ENCODE measurements at places on chromosomes 11 and 22.

DNA sequence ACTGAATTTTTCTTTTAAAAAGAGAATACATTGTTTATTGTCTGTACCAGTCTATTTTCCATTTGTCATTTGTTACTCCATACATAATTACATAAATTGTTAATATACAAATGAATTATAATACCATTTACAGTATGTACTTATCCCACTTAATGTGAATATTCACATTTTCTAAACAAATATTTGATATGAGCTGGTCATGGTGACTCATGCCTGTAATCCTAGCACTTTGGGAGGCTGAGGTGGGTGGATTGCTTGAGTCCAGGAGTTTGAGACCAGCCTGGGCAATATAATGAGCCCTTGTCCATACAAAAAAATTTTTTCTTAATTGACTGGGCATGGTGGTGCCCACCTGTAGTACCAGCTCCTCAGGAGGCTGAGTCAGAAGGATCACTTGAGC lies 6.8 kb downstream of the SC5D start:
- DNase-seq: no peak

DNA sequence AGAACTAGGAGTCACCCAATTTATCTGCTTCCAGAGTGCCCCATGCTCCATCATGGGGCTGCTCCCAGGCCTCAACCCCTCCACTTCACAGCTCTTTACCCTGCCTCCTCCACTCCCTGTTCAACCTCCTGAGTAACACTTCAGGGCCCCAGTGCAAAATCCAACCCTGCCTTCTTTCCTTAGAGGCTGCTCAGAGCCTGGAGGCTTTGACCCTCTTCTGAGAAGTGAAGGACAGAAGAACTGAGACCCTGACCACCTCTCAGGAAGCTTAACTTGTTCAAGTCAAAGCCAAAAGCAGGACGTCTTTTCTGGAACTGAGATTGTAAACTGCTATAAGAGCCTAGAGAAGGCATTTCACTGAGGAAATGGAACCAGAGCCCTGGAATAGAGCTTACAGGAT lies 15.5 kb downstream of the EIF3F start:
- no peak for DNase-seq

- no peak for DNase-seq
Measured at GRCh38 chr11:126290887-126291286, 8.0 kb downstream of the TIRAP start.

- no peak for DNase-seq
Measured at GRCh38 chr11:115185931-115186330, 318.3 kb downstream of the CADM1 start.

GRCh38 chr11:86416494-86416893 lies 41.8 kb downstream of the CCDC81 start:
- DNase-seq: no peak

- DNase-seq: peak; percentile 78
Measured at GRCh38 chr11:32333320-32333991, 101.9 kb downstream of the WT1 start.

DNA sequence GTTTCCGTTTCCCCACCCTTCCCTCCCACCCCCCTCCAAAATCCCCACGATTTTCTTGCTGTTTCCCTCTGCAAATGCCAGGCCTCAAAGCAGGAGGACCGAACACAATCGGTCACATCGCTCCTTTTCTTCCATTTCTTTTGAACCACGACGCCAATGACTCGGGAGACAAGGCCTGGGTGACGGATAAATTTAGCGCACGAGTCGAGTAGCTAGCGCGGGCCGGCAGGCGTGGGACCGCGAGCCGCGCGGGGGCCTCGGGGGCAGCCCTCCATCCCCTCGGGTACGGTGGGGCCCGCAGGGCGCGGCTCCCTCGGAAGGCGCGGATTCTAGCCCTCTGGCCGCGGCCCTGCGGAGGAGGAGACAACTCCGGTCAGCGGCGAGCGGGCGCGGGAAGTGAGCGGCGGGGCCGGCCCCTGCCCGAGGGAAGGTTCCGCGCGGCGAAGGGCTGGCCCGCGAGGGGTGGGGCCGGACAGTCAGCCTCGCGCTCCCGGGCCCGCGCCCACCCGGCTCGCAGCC lies 414 bp downstream of the JOSD1 start:
- DNase-seq: peak; percentile 91

- DNase-seq: no peak
Measured at GRCh38 chr11:34907934-34908593, 8.1 kb downstream of the APIP start.

DNA sequence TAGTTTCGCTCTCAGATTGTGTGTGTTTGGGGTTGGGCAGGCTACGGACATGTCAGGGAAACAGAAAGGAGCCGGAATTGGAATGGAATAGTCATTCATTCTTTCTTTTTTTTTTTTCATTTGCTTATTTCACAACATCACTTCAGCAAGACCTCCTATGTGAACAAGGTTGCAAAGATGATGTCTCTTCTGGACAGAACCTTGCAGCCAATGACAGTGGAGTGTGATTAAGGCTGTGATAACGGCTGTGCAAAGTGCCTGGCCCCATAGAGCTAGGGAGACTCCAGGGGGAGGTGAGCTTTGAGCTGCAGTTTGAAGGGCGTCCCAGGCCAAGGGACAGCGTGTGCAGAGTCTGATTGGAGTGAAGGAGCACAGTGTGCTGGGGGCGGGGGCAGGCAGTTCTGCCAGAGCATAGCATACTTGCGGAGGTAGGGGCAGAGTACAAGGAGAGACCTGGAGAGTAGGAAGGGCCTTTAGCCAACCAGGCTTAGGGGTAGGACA lies 3.4 kb downstream of the TIGD3 start:
- no peak for DNase-seq

DNA sequence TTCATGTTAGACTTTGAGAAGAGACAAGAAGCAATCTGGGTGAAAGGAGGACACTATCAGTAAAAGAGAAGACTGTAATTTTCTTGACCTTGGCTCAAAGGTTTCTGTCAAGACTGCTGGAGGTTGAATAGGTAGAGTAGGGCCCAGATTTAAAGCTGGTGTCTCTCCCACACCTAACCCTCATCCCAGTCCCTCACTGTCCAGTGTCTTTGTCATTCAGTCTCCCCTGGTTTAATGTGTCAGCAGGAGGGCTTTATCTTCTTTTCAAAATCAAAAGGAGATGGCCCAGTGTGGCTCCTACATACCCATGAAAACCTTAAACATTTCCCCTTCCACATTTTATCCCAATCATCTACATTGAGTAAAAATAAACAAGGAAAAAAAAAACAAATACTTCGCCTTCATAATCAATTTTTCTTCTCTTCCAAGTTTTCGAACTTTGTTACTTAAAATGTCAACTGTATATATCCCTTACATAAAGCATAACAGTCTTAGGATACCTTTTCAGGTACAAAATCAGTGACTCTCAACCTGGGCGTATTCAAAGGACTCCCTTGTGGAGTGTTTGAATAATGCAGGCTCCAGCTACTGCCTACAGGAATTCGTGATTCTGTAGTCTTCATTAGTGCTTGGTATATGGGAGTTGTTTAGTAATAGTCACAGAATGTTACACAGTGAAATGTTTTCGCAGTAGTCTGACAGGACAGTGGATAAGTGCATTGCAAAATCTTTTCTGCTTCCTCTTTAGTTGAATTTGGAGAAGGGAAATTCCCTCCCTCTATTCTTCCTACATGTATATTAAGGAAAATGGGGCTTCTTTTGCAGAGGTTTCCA lies 87.2 kb downstream of the FAT3 start:
- DNase-seq: no peak

DNA sequence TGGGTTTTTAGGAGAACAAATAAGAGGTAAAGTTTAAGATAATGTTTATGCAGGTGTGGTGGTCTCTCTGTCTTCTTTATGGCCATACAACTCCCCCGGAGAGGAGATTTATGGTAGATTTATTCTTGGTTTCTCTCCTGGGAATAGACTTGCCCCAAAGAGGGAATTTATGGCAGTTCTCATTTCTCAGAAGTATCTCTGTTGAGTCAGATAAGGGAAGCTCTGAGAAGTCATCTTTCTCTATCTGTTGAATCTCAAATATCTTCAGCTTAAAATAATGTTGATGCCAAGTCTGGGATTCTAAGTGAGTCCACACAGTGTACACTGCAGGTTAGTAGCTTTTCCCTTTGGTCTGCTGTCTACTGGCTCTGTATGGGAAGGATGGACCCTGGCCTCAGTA lies 276.4 kb upstream of the PLET1 start:
- no peak for DNase-seq

GRCh38 chr22:49850959-49851802 lies 2.5 kb upstream of the ZBED4 start:
- no peak for DNase-seq

GRCh38 chr22:49688516-49689254 lies 139.0 kb downstream of the BRD1 start:
- DNase-seq: no peak

DNA sequence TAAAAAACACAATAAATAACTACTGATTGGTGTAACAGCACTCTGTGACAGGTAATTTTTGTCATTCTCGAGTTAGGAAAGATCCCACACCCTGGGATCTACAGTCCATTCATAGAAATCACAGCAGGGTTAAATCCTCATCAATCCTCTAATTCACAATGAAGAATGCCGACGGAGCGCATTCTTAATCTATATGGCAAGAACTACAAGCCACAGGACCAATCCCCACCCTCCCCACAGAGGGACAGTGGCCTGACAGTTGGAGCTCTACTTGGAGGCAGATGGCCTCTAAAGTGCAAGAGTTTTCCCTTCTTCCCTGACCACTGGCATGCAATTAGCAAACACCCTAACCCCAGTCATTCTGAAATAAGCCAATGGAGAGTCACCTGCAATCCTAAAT lies 34.2 kb downstream of the TCF20 start:
- DNase-seq: no peak

- DNase-seq: no peak
Measured at GRCh38 chr11:128660947-128661346, 32.9 kb upstream of the FLI1 start.

DNA sequence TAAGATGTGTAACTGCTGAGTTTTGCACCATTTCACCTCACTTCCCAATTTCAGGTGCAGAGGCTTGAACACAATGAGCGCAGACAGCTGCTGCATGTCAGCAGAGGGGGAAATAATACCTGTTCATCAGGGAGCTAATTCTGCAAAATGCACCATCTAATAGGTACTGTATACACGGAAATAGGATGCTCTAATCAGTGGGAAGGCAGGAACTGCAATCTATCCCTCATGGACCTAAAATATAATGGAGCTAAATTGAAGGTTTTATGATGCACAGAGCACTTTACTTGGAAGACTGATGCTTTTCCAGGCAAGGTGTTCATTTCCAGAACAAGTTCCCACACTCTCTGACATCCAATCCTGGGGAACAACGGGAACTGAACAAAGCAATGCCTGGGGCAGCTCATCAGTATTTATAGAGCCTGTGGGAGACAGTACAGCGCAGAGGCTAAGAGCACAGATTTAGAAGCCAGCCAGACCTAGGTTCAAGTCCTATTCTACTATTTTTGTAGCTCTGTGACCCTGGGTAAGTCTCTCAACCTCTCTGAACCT lies 78.5 kb downstream of the TENM4 start:
- DNase-seq: no peak

GRCh38 chr22:35312198-35313059 lies 12.7 kb downstream of the TOM1 start:
- peak; percentile 66 for DNase-seq

- DNase-seq: no peak
Measured at GRCh38 chr11:3367221-3367620, 11.7 kb downstream of the ZNF195 start.

GRCh38 chr11:70078095-70078780 lies at the start of gene ANO1:
ANO1 (plus strand) TSS chr11:70078317; CDS start chr11:70078607, 290 bp downstream.
- DNase-seq: no peak

DNA sequence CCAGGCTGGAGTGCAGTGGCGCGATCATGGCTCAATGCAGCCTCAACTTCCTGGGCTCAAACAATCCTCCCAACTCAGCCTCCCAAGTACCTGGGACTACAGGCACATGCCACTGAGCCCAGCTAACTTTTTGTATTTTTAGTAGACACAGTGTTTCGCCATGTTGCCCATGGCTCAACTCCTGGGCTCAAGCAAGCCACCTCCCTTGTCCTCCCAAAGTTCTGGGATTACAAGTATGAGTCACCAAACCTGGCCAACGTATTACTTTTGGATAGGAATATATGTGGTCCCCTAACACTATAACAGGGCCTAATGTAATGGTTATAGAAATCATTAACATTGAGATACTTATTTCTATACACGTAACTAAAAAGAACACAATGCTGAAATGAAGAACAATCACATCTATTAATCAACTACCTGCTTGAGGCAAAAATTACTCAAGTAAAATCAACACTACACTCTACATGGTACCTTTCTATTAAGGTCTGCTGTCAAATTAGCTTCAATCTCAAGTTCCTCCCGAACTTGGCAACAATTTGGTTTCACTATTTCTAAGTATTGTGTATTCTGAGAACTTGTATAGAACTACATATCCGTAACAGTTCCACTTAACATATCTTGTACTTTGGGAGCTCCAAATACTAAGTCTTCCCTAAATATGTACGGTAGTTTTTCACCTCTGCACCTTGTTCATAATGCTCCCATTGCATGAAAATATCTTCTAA lies 124.9 kb downstream of the FCHSD2 start:
- no peak for DNase-seq

DNA sequence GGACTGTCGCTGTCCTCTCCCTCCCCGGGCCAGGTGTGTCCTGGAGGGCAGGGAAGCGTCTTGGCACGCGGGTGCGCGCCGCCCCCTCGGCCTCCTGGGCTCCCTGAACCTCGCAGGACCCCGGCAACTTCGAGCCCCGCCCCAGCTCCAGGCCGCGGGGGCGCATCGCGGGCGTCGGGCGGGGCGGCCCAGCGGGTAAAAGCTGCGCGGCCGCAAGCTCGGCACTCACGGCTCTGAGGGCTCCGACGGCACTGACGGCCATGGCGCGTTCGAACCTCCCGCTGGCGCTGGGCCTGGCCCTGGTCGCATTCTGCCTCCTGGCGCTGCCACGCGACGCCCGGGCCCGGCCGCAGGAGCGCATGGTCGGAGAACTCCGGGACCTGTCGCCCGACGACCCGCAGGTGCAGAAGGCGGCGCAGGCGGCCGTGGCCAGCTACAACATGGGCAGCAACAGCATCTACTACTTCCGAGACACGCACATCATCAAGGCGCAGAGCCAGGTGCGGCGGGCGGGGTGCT lies at the start of gene CST6:
CST6 (plus strand) TSS at position 224 of the 519 bp plus-strand sequence; CDS start at position 261, 37 bp downstream.
- no peak for DNase-seq

GRCh38 chr22:26409719-26410335 lies 19.2 kb upstream of the ASPHD2 start:
- DNase-seq: no peak

DNA sequence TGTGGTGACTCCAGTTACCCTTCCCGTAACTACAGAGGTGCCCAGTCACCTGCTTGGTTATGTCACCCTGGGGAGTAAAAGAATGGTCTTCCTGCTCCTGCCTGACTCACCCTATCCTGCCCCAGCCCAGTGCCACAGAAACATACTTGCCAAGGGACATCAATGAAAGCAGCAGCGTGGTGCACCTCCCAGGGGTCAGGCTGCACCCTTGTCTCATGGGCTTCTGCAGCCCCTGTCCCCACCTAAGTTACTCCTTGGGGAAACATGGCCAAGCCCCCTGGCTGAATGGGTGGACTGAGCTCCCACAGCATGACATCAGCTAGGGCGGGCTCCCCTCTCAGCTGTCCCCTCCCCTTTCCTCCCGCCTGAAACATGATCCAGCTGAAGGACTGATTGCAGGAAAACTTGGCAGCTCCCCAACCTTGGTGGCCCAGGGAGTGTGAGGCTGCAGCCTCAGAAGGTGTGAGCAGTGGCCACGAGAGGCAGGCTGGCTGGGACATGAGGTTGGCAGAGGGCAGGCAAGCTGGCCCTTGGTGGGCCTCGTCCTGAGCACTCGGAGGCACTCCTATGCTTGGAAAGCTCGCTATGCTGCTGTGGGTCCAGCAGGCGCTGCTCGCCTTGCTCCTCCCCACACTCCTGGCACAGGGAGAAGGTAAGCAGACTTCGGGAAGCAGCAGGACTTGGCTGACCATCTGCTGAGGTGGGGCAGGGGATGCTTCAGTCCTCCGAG lies at the start of gene HTR3A:
HTR3A (plus strand) TSS at position 368 of the 730 bp plus-strand sequence; CDS start at position 586, 218 bp downstream.
- peak; percentile 78 for DNase-seq

- peak; percentile 93 for DNase-seq
Measured at GRCh38 chr11:95089620-95090542, at the start of gene ENDOD1. ENDOD1 (plus strand) TSS chr11:95089846; CDS start chr11:95089928, 82 bp downstream.
